ENCODE measurements at places on chromosomes 4 and X.

DNA sequence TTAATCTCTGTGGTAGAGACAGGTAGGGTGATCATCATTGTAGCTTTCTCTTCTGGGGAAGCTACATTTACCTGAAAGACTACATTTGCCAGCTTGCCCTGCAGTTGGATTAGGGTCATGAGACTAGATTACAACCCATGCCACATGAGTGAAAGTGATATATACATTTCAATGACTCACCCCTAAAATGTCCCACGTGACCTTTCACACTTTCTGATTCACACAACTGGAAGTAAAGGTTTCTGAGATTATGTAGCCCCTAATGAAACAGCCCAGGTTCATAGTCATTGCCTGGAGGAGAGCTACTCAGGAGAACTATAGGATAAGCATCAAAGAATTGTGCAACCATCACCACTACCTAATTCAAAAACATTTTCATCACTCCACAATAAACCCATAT, 17.8 kb downstream of the PDCL2 start:
- no peak for DNase-seq

- no peak for DNase-seq
These were observed 69.8 kb downstream of the PAPSS1 start for GRCh38 chr4:107650251-107650650.

- no peak for DNase-seq
These were observed 63.4 kb downstream of the RASL11B start for GRCh38 chr4:52925531-52925968.

GRCh38 chr4:23747281-23747735, 142.5 kb downstream of the PPARGC1A start:
- DNase-seq, result no peak

GRCh38 chrX:12962041-12962504, 12.8 kb upstream of the TMSB4X start:
- DNase-seq, result no peak

GRCh38 chrX:55169782-55170181, 50.4 kb upstream of the PAGE5 start:
- no peak for DNase-seq

DNA sequence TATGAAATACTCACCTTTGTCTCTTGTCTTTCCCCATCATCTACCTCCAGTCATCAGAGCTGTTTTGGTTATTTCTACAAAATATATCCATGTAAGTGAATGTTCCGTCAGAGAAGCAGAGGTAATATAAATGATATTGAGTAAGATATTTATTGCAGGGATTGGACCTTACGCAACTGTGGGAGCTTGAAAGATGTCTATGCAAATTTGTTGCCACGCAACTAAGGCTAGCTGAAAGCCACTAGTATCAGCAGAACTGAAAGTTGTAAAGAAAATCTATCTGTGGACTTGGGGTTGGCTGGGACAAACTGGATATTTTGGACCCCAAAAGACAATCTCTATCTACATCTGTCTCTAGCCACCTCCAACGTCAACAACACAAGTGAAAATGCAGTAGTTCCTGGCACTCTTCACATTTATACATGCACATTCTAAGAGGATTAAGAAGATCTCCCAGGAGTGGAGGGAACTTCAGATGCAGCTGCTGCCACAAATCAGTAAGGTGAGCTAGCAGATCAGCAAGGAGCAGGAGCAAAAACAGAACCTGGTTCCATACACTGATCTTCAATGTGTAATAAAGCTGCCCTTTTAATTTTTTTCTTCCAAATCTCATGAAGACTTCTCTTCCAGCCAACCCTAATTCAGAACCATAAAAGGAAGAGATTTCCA, 8.5 kb upstream of the CCSER1 start:
- DNase-seq, result no peak

GRCh38 chr4:85632981-85633380, 158.0 kb downstream of the ARHGAP24 start:
- no peak for DNase-seq
